IPS DF 6.9 (cell line): ENCODE measurements at places on chromosomes 1 and 21.

DNA sequence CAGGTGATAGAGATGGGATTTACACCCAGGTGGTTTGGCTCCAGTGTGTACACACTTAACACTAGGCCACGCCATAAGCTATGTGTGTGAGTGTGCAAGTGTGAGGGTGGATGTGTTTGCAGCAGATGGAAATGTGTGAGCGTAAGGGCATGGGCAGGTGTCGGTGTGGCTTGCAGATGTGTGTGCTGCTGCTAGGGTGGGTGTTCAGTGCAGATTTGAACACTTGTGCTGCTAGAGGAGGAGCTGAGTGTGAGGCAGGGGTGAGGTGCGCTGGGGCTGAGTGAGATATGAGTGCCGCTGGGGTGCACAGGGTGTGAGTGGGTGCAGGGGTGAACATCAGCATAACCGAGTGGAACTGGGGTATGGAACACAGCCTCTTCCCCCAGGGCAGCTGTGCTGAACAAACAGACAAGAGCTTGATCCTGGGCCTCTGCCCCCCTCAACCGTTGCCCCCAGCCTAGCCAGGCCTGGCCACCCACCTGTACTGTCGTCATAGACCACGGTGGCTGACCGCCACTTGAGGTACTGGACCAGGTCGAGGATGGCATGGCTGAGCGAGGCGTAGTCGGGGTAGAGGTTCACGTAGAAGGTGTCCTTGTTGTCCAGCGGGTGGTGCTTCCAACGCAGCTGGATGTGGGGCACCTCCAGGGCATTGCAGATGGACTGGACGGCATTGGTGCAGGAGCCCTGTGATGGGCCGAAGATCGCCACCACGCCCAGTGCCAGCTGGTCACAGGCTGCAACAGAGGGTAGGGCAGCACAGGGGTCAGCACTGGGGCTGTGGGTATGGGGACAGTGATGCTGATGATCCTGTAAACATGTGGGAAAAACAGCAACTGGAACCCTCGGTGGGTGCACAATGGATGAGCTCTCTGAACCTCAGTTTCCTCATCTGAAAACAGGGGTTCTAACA, 153.9 kb downstream of the GRIK3 start:
- DNase-seq, result no peak

GRCh38 chr1:231215681-231216385, 25.2 kb upstream of the GNPAT start:
- DNase-seq, result no peak

- DNase-seq, result no peak
Measured at GRCh38 chr1:197306381-197307062, 38.5 kb downstream of the CRB1 start.

DNA sequence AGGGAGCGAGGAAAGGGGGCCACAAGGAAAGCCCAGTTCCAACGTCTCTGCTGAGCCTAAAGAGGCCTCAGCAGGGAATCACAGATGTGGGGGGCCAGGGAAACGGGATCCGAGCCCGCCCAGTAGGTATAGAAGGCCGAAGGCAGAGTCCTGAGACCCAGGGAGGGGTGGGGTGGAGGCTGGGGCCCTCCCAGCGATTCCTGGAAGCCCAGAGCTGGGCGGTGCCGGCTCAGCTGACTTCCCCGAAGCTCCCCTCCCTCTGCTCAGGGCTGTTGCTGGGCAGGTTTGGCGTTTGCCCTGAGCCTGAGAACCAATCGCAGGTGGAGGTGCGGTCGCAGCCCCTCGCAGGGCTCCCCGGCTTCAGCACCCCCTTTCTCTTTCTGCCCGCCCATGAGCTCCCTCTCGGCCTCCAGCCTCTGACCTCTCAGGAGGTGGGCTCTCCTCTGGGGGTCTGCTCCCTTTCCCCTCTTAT, 12.8 kb downstream of the ADAMTSL4 start:
- no peak for DNase-seq

GRCh38 chr1:66356605-66357004, 177.3 kb upstream of the SGIP1 start:
- DNase-seq, result no peak

- no peak for DNase-seq
Measured at GRCh38 chr1:13888351-13888986, 188.5 kb downstream of the PRDM2 start.

- DNase-seq, result no peak
Measured at GRCh38 chr21:14977814-14978213, 87.0 kb downstream of the NRIP1 start.

DNA sequence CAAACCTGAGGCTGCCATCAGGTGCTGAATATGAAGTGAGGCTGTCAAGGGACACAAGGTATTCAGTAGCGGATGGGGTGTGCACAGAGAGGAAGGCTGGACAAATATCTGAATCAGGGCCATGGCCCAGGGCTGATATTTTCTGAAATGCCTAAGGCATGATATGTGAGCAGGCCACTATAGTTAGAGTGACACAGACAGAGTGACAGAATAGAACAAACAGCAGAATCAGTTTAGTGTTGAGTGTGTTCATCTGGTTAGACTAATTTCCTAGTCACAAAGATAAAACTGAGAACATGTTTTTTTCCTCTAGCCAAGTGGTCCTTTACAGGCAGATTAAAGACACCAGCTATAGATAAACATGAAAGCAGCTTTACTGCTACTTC, 3.9 kb downstream of the OVAAL start:
- DNase-seq, result no peak

- no peak for DNase-seq
Measured at GRCh38 chr1:89259283-89259971, 13.2 kb downstream of the GBP5 start.

- no peak for DNase-seq
Measured at GRCh38 chr1:150881331-150882070, 5.1 kb upstream of the ARNT start.

- DNase-seq, result no peak
Measured at GRCh38 chr1:211329764-211330201, 3.1 kb downstream of the TRAF5 start.

DNA sequence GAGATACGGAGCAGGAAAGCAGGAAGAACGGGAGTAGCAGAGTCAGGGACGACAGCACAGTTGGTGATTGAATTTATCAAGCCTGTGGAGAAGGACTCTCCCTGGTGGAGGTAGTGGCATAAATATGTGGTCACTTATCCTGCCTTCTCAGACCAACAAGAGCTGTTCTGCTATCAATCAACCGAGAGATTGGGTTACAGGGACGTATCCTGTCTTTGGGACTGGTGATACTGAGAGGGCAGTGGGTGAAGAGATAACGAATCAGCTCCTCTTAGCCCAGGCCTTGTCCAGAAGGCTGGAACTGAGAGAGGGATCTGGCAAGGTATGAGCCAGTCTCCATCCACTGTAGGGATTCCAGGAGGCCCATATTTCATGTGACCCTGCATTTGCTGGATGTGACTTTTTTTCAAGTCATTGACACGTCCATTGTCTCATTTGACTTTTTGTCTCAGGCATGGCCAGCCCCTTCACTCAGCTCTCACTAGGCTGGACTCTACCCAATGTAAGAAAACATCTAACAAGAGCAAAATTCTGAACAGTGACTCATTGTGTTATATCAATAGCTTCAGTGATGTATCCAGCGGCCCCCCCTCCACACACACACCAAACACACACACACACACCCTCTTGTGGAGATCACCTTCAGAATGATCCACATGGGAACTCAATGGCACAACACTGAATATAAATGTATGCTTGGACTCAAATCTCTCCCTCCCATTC, 11.3 kb downstream of the C1orf116 start:
- no peak for DNase-seq

GRCh38 chr1:170071378-170071777, 3.1 kb downstream of the KIFAP3 start:
- DNase-seq, result no peak

DNA sequence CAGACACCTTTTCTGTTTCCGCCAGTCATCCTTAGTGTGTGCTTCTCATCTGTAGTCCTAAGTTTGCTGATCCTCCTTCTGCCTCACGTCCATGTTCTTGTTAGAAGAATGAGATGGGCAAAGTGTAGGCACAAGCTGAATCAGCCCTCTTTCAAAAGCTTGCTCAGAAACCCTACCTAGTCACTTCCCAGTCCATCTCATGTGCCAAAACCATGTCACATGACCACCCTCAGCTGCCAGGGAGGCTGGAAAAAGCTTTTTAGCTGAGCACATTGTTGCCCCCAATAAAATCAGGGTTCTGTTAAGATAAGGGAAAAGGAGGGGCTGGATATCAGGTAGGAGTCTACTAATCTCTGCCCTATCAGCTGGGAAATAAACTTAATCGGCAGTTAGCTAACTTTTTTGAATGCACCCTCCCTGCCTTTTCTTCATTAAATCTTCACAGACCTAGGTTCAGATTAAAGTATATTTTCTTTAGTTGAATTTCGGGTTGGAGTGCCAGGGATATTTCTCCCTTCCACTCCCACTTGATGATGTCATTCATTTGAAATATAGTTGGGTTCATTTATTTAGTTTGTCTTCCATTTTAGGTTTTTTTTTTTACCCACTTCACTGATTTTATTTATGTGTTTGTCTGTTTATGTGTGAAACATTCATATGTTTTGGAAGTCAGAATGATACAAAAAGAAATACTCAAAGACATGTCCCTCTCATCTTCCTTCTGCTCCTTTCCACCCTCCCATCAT, 129.2 kb downstream of the ROR1 start:
- DNase-seq, result no peak

GRCh38 chr1:183372586-183373230, 45.5 kb downstream of the NMNAT2 start:
- no peak for DNase-seq

DNA sequence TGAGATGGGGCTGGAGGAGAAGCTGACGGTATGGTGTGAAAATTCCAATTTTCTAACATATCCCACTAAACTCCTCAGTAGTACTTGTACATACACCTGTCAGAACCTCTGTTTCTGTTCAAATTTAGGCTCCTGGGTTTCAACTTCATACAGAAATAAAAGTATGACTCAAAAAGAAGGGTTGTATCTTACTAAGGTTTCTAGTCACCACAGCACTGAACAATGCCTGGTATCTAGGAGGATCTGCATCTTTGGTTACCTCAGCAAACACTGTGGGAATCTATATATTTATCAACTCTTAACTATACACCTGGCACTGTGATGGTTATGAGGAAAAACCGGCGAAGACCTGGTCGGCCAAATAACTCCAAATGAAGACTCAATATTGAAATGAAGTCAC, 13.8 kb downstream of the RBM34 start:
- no peak for DNase-seq

DNA sequence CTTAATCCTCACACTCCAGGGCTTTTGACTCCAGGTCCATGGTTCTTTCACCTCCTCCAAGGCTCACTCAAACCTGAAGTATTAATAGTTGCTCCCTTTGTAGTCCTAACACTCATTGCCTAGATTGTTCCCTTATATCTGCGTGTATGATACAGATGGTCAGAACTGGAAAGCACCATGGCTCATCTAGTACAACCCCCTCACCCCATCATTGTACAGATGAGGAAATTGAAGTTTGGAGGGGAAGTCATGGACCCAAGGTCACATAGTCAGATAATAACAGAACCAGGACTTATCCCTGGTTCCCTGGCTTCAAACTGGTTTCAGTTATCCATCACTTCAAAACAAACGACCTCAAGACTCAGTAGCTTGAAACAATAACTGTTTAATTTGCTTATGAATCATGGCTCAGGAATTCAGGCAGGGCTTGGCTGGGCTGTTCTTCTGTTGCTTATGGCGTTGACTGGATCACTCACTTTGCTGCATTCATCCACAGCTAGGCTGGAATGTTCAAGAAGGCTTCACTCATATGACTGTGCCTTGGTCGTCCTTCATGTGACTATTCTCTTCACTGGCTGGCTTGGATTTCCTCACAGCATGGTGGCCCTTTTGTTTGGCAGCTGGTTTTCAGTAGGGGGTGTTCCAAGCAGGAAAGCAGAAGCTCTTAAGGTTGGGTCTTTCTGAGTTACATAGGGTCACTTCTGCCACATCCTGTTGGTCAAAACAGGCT, 5.0 kb downstream of the NOS1AP start:
- DNase-seq, result no peak

DNA sequence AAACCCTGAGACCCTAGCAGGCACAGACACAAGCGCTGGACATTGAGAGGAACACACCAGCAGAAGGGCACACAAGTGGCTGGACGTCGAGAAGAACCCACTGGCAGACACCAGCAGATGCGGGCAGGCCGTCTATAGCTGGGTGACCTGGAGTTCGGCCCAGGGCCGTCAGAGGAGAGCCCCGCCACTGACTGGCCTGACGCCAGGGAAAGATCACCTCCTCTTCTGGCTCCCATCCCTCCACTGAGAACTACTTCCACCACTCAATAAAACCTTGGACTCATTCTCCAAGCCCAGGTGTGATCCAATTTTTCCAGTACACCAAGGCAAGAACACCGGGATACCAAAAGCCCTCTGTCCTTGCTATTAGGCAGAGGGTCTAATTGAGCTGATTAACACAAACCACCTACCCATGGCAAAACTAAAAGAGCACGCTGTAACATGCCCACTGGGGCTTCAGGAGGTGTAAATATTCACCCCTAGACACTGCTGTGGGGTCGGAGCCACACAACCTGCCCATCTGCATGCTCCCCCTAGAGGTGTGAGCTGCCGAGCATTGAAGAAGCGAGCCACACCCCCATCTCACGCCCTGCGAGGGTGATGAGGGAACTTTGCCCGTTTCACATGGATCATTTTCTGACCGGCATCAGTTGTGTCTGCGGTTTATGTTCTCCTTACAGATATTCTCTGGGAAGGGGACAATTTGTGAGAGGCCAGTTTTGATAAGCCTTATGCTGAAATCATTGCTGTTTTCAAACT, 104.8 kb downstream of the HLX start:
- peak; percentile 22 for DNase-seq

DNA sequence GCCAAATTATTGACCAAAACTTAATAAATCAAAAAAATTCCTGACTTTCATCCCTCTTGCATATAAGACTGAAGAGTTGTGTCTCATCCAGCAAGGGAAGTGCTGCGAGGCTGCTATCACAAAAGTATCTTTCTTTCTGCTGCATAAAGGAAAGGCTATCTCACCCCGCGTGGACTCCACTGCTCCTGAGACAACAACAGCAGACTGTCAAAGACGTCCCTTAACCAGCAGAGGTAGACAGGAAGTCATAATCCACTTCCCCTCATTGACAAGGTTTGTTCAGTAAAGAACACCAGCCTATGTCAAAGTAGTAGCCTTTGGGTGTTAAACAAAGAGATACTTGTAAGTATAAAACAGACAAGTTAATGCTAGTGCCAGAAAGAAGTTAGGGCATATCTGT, 29.4 kb downstream of the VPS26C start:
- no peak for DNase-seq

GRCh38 chr1:29416267-29417146, 180.2 kb downstream of the PTPRU start:
- no peak for DNase-seq

- DNase-seq, result no peak
Measured at GRCh38 chr1:58928514-58928913, 144.7 kb upstream of the JUN start.
